ENCODE measurements at places on chromosomes 3 and 15.

DNA sequence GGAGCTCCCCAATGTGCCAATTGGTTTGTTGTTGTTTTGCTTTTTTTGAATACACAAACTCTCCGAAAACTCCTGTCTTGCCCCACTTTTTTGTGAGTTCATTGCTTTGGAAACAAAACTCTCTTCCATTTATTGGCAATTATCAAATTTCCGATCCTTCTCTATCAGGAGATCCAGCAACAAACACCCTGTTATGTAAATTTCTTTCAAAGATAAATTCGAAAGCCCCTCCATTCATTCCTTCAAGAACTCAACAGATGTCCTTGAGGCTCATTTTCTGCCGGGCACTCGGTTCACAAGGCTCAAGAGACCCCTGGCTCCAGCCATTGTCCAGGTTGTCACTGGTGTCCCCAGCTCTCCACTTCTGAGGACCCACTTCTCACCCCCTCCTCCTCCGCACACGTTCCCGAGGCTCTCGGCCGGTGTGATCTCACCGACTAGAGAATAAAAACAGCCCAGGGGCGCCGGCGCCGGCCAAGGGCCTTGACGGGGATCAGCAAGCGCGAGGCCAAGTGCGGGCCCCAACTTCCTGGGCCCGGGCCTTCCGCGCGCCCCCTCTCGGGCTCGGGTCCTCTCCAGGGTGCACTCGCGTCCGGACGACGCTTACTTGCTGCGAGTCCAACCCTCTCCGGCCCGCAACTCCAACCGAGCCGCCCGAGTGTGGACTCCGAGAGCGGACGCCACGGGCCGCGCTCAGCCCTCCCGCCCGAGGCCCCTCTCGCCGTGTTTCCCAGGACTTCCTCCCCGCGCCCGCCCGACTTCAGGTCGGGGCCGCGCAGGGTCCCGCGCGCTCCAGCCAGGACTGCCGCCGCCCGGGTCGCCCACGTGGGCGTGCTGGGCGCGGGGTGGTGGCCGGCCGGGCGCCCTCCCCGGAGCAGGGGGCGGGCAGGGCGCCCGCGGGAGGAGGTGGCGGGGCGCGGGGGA, 533 bp upstream of the SMAD3 start:
- no peak for DNase-seq

DNA sequence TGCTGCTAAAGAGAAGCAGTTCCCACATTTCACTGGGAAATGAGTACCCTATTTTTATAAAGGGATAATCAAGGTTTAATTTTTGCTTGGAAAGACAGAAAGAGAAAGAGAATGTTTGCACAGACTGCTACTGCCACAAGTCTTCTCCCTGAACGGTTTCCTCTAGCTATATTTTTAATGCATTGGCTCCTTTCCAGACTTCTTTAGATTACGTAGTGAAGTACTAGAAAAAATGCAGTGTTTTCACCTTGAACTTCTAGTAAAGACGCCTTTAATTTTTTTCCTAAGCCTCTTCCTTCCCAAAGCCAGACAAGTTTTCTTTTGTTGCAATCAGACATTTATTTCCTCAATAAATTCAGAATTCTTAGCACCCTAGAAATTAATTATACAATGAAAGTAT, 248.3 kb upstream of the CCDC54 start:
- no peak for DNase-seq

DNA sequence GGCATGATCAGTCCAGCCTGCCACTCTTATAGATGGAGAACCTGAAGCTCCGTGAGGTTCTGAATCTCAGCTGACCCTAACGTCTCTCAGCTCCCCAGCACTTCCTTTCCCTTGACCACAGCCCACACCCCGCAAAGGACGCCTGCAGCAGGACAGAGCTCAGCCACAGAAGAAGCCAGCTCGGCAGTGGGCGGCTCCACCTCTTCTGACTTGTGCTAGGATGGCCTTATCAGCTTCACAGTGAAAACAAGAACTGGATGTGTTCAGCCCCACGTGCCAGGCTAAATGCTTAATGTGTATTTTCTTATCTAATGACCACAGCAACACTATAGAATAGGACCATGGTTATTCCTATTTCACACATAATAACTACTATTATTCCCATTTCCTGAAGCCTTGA, 127.6 kb downstream of the ARNT2 start:
- no peak for DNase-seq

DNA sequence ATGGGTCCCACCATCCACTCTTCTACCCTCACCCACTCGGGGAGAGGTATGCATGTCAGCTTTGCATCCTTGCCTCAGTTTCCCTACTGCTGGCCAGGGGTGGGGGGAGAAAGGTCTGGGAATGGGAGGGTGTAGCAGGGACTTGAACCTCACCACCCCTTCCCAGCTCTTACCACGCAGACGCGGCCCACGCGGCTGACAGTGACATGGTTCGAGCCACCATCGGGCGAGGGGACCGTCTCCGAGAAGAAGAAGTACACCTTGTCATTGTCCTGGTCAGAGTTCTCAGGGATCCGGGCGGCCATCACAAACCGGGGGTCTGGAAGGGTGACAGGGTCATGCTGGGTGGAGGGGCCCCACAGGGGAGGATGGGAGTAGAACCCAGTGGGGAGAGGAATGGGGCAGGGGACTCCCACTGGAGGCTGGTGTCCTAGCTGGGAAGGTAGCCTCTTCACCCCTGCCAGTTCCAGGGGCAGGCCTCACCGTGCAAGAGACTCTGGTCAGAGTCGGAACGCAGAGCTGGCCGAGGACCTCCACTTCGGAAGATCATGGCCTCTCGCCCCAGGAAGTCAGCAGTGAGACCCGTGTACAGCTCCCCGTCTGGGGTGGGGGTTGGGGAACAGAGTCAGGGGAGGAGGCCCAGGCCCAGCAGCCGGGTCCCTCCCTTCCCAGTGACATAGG, 3.7 kb downstream of the SEMA3G start:
- no peak for DNase-seq

DNA sequence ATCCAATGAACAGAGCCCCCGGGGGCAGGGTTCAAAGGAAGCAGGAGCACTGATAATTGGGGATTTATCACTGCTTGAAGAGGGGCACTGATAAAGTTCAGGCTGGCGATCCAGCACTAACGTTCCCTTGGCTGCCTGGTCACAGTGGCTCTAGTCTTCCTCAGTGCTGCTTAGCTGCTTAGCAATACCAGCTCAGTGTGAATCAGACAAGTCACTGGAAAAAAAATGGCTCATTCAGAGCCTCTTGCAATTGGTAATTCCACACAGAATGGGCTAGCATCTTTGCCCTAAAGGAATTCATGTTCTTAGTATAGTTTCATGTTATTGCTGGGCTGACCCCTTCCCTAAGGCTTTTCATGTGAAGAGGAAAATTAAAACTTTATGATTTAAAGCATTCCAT, 95.7 kb upstream of the SLC2A2 start:
- no peak for DNase-seq

All from AG04449 (cell line).